ENCODE measurements at places on chromosomes 4 and X.

GRCh38 chrX:130915302-130915701, 12.3 kb upstream of the ENOX2 start:
- DNase-seq, result no peak

GRCh38 chrX:139842326-139843185, 90.3 kb downstream of the ATP11C start:
- DNase-seq, result no peak

GRCh38 chr4:22356987-22357596, 158.8 kb downstream of the ADGRA3 start:
- peak; percentile 9 for DNase-seq

DNA sequence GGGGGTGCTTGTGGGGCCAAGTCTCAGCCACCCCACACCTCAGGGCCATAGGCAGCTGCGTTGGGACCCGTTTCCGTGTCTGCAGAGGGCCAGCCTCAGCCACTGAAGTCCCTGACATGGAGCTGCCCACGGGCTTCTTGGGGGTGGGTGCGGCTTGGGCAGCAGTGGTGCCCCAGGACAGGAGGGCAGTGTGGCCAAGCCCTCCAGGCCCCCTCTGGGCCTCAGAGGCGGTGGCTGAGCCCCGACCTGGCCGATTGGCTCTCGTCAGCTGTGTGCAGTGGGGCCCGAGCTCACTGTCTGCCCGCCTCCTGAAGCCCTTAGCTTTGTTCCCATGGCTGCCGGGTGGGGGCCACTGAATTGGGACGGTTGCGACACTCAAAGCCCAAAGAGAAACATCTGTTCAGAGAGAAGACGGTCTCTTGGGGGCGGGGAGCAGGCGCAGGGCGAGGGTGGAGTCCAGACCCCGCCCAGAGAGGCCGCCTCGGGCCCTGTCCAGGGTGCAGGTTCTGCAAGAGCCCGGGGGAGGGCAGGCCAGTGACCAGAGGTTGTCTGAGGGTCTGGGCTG, 9.1 kb downstream of the FGFR3 start:
- DNase-seq, result no peak

DNA sequence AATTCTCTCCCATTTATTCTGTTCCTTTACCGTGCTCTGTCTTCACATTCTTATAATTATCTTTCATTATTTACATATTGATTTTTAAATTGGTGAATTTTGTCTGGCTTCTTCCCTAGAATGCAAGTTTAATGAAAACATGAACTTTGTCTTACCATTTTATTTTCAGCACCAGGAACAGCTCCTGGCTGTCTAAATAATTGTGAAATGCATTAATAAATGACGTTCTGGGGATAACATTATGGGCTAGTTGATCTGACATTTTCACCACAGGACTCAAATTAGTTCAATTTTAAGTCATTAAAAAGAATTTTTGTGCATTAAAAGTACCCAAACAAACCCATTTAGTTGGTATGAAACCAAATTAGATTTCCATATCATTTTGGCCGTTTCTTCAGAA, 97.5 kb downstream of the KCTD8 start:
- no peak for DNase-seq

DNA sequence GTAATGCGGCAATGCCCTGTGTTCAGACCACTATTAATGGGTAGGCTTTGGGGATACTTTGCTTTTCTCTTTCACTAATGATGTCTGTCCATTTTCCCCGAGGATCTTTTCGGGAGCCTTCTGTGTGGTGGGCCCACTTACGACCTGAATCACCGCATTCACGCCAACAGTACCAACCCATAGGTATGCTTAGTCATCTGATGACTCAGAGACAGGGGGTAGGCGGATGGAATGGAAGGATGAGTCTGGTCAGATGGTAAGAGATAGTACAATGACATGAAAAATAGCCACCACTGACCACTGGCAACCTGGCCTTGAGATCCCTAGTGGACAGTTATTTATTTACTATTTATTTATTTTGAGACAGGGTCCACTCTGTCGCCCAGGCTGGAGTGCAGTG, 76.0 kb upstream of the DHRSX start:
- DNase-seq, result no peak

Data from CD4-positive, alpha-beta T cell treated with Interleukin-12 subunit alpha and Interleukin-12 subunit beta, for 1 hour (primary cell).